Amygdala (tissue), 56 donors: ENCODE measurements at places on chromosomes 5 and 9.

- DNase-seq = no peak
Measured at GRCh38 chr5:14242871-14243383, 99.8 kb downstream of the TRIO start.

DNA sequence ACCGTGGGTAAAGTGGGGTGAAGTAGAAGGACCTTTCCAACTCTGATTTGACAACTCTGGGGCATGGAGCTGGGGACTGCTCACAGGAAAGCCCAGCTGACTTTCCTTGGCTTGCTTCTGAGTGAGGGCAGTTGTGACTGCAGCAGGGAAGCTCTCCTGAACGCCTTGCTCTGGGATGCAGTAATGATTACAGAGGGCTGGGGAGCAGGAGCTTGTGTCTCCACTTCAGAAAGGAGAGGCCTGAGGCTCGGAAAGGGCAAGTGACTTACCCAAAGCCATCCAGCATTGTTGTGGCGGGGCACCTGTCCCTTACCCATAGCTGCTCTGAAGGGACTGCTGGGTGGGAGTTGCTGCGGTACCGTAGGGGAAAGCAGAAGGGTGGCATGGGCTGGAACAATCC lies 41.2 kb downstream of the GSN start:
- no peak for DNase-seq

GRCh38 chr9:81564632-81565031 lies 124.7 kb downstream of the TLE1 start:
- DNase-seq = no peak

- no peak for DNase-seq
Measured at GRCh38 chr5:131747180-131748105, 49.4 kb downstream of the FNIP1 start.

DNA sequence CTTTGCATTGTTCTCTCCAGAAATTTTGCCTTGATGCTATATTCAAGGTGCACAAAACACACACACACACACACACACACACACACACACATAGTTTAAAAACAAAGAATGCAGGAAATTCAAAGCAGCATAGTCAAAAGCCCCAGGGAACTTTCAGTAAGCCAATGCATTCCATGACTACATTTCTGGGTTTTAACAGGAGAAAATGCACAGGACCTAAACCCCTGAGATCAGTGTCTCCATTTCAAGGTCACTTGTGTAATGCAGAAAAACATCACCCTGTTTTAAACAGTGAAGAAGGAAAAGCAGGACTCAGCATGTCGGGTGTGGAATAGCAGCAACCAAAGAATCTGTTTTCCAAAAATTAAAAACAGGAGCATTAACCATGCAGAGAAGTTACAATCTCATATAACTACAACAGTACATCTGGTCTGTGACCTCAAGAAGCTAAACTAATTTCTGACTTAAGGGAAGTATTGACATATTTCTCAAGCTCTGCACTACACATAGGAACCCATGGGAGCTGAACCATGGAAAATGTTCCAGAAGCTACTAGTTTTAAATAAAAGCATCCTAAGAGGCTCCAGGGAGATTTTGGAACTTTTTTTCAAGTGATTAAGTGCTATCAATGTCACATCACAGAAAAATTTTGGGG lies 296.7 kb downstream of the HINT1 start:
- DNase-seq = no peak

DNA sequence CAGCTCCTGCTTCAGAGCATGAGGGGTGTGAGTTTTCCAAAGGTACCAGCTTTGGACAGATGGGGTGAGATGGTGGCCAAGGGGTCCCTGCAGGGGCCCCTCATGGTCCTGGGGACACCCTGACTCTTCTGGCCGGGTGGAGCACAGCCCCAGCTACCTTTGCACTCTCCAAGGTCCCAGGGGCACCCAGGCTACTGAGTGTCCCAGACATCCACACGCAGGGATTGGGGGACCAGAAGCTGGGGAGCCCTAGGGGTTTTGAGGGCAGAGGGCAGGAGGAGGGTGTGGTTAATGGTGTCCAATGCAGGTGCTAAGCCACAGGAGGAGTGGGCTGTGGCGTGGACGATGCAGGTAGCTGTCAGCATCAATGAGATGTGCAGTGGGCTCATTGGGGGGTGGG lies 16.0 kb upstream of the CLPTM1L start:
- DNase-seq = no peak

DNA sequence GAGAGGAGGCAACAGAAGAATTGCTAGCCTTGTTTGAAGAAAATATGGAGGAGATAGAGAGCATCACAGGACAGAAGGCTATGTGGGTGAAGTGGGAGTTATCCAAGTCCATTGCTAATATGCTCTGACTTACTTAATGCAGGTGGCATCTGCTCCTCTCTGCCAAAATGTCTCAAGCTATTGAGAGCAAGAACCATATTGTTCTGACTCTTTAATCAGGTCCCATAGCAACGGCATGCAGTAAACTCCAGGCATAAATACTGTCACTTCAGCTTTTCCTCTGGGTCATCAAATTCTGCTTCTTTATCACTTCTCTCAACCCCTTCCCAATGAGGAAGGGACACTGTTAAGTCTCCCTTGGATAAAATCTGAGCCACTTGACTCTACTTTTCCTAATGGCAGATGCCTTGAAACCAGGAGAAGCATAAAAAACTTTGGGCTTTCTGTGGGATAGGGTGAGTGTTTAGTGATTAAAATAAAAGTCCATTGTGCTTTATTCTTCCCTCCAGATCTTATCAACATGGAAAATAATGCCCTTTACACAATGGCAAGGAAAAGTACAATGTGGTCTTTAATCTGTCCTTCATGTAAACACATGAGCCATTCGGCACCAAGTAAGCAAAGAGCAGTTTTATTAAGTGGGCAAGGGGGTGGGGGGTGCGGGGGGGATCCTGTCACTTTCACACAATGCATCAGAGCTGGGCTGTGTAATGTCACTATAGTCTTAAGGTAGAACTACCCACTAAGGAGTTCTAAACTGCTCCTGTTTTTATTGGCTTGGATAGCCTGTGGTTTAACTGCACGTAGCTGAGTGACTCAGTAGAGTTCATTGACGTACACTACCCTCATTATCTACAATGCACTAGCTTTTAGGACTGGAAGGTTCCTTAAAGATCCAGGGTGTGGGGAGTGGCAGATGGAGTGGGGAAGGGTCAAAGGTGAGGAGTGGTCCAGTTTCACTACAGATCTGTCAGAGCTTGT lies 71.0 kb upstream of the TARS1 start:
- DNase-seq = no peak

- DNase-seq = no peak
Measured at GRCh38 chr9:129500863-129501770, 119.8 kb downstream of the C9orf50 start.

GRCh38 chr5:102663749-102664530 lies 91.2 kb upstream of the PAM start:
- DNase-seq = no peak

- no peak for DNase-seq
Measured at GRCh38 chr5:123756816-123757215, 244.8 kb downstream of the CSNK1G3 start.

- DNase-seq = no peak
Measured at GRCh38 chr9:95129476-95130291, 187.8 kb downstream of the FANCC start.

DNA sequence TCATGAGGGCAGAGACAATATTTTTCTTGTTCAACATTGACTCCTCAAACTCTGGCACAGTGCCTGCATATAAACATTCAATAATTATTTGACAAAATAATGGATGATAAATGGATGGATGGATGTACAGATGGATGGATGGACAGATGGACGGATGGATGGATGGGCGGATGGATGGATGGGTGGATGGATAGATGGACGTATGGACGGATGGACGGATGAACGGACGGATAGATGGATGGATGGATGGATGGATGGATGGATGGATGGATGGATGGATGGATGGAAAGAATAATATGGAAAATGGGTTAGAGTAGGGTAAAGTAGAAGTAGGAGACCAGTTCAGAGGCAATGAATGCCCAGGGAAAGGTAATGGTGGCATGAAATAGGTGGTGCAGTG lies 589.2 kb downstream of the EBF1 start:
- no peak for DNase-seq

GRCh38 chr5:117220730-117221129 lies 646.1 kb upstream of the SEMA6A start:
- no peak for DNase-seq

GRCh38 chr9:130860458-130861316 lies 25.6 kb downstream of the ABL1 start:
- DNase-seq = no peak
